ENCODE measurements at places on chromosomes 4 and X. TPM values are rescaled to one million over a fixed set of nuclear protein-coding genes. Genes with fewer than 3 reads are reported as not detected.

The WDR17 gene
- 1.5 TPM for total RNA-seq

DNA sequence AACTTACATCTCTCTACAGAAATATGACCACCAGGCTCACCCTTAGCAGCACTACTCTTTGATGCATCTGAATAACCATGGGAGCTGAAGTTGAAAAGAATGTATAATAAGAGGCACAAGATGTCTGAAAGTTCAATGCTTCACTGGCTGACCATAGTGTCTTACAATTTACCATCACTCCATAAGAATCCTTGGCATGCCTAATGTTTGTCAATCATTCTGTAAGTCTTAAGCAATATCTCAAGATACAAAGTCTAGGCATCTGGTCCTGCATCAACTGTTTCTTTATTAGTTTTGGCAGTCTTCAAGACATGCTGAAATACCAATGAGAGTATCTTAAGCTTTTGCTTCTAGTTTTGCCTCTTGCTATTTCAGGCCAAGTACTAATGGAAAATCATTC is 755.5 kb downstream of the STIM2 start:
- DNase-seq = peak; percentile 44

- DNase-seq = no peak
These were observed 1316.9 kb upstream of the TENM3 start for GRCh38 chr4:180926277-180926676.

- peak; percentile 3 for DNase-seq
These were observed 717.8 kb upstream of the PCDH7 start for GRCh38 chr4:30002341-30002740.

DNA sequence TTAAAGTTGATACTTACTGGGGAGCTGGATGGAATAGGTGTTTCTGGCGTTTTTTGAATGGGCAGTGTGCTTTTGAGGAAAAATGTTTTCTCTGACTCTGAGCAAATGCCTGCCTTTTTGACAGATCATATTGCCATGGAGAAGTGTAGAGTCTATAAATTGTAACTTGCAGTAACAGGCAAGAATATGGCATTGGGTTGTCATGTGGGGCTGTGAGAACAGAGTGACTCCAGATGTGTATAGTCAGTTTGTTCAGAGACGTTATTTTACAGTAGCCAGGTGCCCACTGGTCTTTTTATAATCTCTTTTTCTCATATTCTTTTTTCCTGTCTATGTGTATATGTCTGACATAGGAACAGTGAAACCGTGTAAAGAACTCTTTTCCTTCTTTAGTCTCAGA is 40.8 kb downstream of the RAPGEF2 start:
- no peak for DNase-seq

DNA sequence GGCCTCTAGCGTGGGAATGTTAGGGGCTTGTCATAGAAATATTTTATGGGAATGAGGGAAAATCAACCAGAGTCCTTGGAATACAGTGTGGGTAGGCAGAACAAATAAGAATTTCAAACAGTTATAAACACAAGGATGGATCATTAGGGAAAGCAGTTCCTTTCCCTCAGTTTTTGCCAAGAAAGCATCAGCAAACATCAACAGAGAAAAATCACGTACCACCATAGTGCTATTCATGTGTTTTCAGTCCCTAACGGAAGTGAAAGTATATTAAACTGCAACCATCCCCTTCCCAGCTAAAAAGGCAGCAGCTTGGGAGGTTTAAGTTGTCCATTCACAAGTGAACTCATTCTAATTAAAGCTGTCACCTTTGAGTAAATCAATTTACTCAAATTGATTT is 334.4 kb upstream of the PCDH18 start:
- no peak for DNase-seq

DNA sequence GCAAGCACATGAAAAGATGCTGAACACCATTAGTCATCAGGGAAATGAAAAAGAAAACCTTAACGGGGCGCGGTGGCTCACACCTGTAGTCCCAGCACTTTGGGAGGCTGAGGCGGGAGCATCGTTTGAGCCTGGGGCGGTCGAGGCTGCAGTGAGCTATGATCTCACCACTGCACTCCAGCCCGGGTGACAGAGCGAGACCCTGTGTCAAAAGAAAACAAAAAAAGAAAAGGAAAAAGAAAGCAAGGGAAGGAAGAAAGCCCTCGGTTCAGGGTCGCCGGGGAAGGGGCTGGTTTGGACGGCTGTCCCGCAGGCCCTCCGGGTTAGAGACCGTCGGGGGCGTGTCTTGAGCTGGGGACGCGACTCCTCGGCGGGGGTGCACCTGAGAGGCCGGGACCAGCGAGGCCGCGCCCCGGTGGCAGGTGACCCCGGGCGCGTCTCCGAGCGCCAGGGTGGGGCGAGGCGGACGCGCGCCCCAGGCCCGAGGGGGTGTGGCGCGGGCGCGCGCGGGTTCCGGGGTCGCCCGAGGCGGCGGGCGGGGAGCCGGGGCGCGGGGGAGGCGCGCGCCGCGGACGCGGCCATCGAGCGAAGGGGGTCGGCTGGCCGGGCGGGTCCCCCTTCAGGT is 478 bp upstream of the PLXNA3 start:
- DNase-seq = peak; percentile 25

The KLB gene
- total RNA-seq = not detected

DNA sequence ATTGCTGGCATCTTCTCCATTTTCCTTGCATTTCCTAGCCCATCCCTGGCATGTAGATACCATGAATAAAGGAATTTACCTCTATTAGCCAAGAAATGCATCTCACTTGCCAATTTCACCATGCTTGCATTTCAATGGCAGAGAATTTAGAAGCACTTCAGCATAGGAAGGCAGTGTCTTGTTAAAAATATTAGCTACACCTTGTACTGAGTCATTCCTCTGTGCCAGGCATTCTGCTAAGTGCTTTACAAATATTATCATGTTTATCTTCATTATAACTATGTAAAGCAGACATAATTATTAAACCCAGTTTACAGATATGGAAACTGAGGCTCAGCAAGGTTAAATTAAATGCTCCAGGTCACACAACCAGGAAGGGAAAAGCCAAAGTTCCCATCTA is 138.2 kb downstream of the NPNT start:
- DNase-seq = no peak

Measured in MCF 10A (cell line).